Muscle of leg (tissue), 16 donors: ENCODE measurements at places on chromosomes 5 and 9.
A peak's percentile ranks its signal among the peaks of the same experiment; 100 is the strongest.

GRCh38 chr9:106020186-106020585 is 325.8 kb downstream of the TMEM38B start:
- no peaks in the 10 kb centered on the region for H3K36me3 ChIP-seq
- H3K27me3 ChIP-seq: no peaks in the 10 kb centered on the region
- no peak for DNase-seq
- H3K4me3 ChIP-seq: no peak overlapping the region
- peaks cover 10% of the 10 kb centered on the region for H3K4me1 ChIP-seq

- no peak overlapping the region for H3K27ac ChIP-seq
- H3K27me3 ChIP-seq: no peaks in the 10 kb centered on the region
- H3K4me3 ChIP-seq: no peak overlapping the region
- no peak for DNase-seq
- H3K36me3 ChIP-seq: no peaks in the 10 kb centered on the region
Measured at GRCh38 chr5:145853781-145854376, 18.7 kb upstream of the PRELID2 start.

- no peak overlapping the region for H3K27ac ChIP-seq
- no peaks in the 10 kb centered on the region for H3K27me3 ChIP-seq
- no peak for DNase-seq
Measured at GRCh38 chr5:53448851-53449250, 31.6 kb upstream of the FST start.

GRCh38 chr5:175697846-175698245 is 40.0 kb downstream of the HRH2 start:
- DNase-seq: no peak
- H3K27ac ChIP-seq: no peak overlapping the region
- no peak overlapping the region for H3K4me3 ChIP-seq
- H3K36me3 ChIP-seq: no peaks in the 10 kb centered on the region

DNA sequence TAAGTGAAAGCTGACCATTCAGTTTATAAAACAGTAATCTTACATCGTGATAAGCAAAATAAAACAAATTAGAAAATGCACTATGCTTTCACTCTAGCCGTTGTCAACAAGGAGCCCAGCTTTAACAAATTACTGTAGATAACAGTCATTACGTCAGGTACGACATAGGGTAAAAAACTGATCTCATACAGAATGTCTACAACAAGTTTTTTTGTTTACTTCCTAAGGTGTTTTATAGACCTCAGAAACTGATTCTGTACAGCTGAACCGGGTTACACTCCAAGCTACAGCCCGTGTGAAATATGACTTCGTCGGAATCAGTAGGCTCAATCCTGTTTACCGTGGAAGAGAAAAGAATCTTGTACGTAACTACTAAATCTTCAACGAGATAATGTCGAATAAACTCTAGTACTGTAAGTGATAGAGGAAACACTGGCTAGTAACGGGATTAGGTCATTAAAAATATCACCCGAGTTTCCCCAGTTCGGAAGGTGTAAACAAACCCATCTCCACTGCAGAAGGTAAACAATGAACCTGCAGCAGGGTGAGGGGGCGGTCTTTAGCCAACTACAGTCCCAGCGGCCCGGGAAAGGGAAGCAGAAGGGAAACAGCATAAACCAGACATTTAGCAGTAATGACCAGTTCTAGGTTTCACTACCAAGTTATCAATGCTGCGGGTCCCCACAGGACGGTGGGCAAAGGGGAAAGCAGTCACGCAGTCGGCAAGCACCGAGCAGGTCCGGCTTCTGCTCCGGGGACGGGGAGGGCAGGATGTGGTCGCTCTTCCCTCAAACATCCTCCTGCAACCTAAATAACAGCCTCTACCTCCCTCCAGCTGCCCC is 1.1 kb downstream of the RICTOR start:
- H3K27me3 ChIP-seq: no peaks in the 10 kb centered on the region
- peak overlapping the region; percentile 96 for H3K27ac ChIP-seq
- DNase-seq: peak; percentile 58
- H3K36me3 ChIP-seq: no peaks in the 10 kb centered on the region

GRCh38 chr9:68964765-68965164 is 49.1 kb downstream of the PRKACG start:
- H3K4me3 ChIP-seq: no peak overlapping the region
- no peak for DNase-seq
- no peaks in the 10 kb centered on the region for H3K4me1 ChIP-seq
- no peak overlapping the region for H3K27ac ChIP-seq
- H3K27me3 ChIP-seq: no peaks in the 10 kb centered on the region
- H3K36me3 ChIP-seq: no peaks in the 10 kb centered on the region
